A549 treated with dexamethasone at 1 μM for 4 hours (cell line): ENCODE measurements at places on chromosomes 16 and 17. TPM values are rescaled to one million over a fixed set of nuclear protein-coding genes. Genes with fewer than 3 reads are reported as not detected.

CALB2 gene
- 3.8 to 6.3 TPM (median 5.3 TPM) in 5 replicates for total RNA-seq

IRX6 gene
- total RNA-seq = not detected in 5 replicates

CCDC47 gene
- total RNA-seq = 104 to 121 TPM (median 118 TPM) in 5 replicates

SCN4A gene
- 0.02 to 0.08 TPM (median 0.07 TPM) in 5 replicates for total RNA-seq

ABCA10 gene
- 0.06 to 0.14 TPM (median 0.11 TPM) in 5 replicates for total RNA-seq

ALOX15B gene
- total RNA-seq = 0.26 to 0.46 TPM (median 0.42 TPM) in 5 replicates

NPIPB6 gene
- total RNA-seq = 1.5 to 2.3 TPM (median 1.6 TPM) in 5 replicates

SPEM2 gene
- 0.13 to 0.18 TPM in 2 of 5 replicates, not detected in the others for total RNA-seq

GAS2L2 gene
- total RNA-seq = 0.11 to 0.14 TPM (median 0.12 TPM) in 4 of 5 replicates, not detected in the other

ZNF48 gene
- 11.5 to 13.9 TPM (median 13.3 TPM) in 5 replicates for total RNA-seq

CCL4L2 gene
- total RNA-seq = 0.18 TPM in 1 of 5 replicates, not detected in the others

TAC4 gene
- total RNA-seq = not detected in 5 replicates

MARVELD3 gene
- total RNA-seq = 0.22 to 0.42 TPM (median 0.38 TPM) in 5 replicates

TOX3 gene
- 0.09 to 0.29 TPM (median 0.18 TPM) in 5 replicates for total RNA-seq

DBNDD1 gene
- 43.4 to 61.0 TPM (median 59.3 TPM) in 5 replicates for total RNA-seq

HP gene
- total RNA-seq = not detected in 5 replicates

NTN3 gene
- 0.06 TPM in 1 of 5 replicates, not detected in the others for total RNA-seq

QRICH2 gene
- total RNA-seq = 0.56 to 1.4 TPM (median 0.84 TPM) in 5 replicates

CCDC144A gene
- total RNA-seq = 0.58 to 1.7 TPM (median 1.5 TPM) in 5 replicates

PMM2 gene
- total RNA-seq = 92.3 to 111 TPM (median 95.3 TPM) in 5 replicates

MTHFSD gene
- 9.7 to 13.6 TPM (median 11.0 TPM) in 5 replicates for total RNA-seq
